Natural killer cell treated with Interleukin-12 subunit alpha and Interleukin-12 subunit beta and Interleukin-15 and Interleukin-18, amount 100 ng/mL, for 72 hours (primary cell): ENCODE measurements at places on chromosomes 4 and X.

GRCh38 chr4:147576084-147576483, 41.1 kb upstream of the TMEM184C start:
- no peak for DNase-seq

- DNase-seq = no peak
Measured at GRCh38 chr4:172578712-172579111, 589.9 kb upstream of the GALNT7 start.

DNA sequence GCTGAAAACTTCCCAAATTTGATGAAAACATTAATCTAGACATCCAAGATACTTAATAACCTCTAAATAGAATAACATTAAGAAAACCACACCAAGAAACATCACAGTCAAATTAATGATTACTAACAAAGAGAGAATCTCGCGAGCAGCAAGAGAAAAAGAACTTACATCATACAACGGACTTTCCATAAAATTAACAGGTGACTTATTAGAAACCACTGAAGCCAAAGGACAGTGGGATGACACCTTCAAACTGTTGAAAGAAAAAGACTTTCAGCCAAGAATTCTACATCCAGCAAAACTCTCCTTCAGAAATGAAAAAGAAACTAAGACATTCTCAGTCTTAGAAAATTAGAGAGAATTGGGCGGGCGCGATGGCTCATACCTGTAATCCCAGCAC, 232.0 kb downstream of the SNCA start:
- no peak for DNase-seq

DNA sequence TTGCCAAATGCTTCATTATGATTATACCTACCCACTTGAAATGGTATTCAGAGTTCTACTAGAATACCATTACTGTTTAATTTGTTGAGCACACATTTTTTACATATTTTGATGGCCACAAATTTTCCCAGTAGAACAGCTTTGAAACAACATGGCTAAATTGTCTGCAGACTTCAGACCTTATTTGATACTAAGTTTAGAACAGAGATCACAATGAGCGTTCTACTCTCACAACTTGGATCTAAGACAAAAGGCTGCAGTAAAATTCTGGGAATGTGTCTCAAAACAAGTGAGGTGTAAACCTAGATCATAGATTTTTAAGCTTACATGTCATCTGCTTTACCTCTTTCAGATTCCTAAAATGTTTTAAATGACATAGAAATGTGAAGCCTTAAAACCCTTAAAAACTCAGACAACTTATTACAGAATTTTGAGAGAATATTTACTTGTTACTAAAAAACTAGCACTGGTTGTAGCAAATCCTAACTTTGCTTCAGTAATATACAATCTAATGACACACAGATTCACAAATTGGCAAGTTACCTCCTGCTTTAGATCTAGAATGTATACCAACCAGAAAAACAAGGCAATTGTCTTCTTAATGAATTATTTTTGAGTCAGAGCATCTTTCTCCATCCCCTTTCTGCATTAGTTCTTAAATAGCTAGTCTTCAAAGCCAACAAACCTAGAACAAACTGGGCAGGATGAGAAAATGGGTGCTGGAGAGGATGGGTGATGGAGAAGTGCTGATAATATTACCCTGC, 243.3 kb downstream of the SLC7A11 start:
- DNase-seq = no peak

DNA sequence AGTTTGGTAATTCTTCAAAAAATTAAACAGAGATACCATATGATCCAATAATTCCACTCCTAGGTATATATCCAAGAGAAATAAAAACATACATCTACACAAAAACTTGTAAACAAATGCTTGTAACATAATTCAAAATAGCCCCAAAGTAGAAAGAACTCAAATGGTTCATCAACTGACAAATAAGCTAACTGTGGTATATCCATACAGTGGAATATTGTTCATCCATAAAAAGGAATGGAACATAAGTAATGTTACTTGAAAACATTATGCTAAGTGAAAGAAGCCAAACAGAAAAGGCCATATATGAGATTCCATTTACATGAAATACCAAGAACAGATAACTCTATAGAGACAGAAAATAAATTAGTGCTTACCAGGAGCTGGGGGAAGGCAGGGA, 13.4 kb downstream of the RBBP7 start:
- DNase-seq = no peak

GRCh38 chr4:83599183-83599582, 63.3 kb downstream of the GPAT3 start:
- no peak for DNase-seq

DNA sequence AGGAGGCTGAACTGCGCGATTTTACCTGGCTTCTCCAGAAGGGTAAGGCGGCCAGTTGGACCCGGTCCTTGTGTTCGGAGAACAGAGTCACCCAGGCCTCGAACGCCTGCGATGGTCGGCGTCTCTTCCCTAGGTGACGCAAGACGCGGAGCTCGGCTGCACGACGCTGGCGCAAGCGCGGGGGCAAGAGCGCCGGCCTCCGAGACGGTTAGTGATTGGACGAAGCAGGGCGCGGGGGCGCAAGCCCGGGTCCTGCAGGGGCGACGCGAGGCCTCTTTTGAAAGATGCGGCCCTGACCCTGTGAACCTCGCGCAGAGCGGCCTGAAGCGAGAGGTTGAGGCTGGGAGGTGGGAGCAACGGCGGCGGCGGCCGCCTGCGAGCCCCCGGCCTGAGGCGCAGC, 428 bp downstream of the ADAD1 start:
- no peak for DNase-seq
